Parietal lobe (tissue), 2 donors: ENCODE measurements at places on chromosomes 16 and 17. TPM values are rescaled to one million over a fixed set of nuclear protein-coding genes. Genes with fewer than 3 reads are reported as not detected.

NPIPA8 gene
- total RNA-seq: 5.6 TPM

ABCC6 gene
- not detected for total RNA-seq

ARHGAP23 gene
- 75.7 TPM for total RNA-seq

DOC2A gene
- total RNA-seq: 17.2 TPM

PFN1 gene
- total RNA-seq: 62.9 TPM
